ENCODE measurements at places on chromosomes 6 and 20.

DNA sequence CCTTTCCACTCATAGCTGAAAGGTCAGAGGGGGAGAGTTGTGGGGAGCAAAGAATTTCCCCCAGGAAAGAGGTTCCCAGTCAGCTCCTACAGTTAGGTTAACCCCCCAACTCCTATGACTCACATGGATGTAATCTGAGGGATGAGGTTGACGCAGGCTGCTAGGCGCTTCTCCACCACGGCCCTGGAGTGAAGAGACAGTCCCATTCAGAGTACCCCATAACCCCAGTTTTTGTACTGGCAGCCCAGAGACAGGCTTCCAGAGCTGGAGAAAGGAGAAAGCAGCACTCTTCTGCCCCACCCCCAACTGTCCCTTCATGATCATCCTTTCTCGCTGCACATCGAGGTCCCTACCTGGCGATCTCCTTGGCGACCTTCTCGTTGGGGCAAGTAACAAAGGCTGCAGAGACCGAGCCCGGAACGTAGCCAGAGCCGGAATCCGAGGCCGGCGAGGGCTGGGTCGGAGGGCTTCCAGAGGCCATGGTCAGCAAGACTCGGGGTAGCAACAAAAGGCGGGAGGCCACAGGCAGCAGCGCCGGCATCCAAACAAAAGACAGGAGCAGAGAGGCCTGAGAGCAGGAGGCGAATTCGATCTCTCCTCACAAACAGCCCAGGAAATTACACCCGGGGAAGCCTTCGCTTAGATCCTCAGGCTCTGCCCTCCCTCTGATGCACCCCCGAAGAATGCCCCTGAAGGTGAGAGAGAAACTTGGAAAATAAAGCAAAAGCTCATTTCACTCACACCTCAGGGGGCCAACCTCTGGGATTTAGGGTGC, 592 bp downstream of the CUTA start:
- no peak for DNase-seq

DNA sequence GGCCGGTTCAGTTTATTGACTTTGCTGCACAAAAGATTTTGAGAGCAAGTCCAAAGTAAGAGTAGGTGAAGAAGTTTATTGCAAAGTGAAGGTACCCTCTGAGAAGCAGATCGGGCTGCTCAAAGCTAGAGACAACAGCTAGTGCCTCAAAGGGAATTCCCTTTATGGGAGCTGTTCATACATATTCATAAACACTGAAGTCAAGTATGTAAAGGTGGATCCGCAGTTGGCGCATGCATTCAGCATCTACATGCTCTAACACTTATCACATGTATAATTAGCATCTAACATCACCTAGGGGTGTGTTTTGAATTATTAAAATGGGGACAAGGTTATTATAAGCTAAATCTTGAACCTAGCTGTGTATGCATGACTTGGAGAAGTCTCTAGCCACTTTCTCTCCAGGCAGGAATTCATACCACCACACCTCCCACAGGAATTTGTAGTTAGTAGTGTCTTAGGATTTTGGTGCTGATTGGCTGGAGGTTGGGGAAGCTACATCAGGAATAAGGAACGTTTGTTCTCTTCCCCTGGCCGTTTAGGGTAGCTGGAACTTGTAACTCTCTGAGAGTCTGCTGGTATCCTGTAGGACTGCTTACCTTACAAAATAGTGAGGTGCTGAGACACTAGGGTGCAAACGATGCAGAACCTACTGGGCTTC, 1633.9 kb downstream of the GRIK2 start:
- no peak for DNase-seq

DNA sequence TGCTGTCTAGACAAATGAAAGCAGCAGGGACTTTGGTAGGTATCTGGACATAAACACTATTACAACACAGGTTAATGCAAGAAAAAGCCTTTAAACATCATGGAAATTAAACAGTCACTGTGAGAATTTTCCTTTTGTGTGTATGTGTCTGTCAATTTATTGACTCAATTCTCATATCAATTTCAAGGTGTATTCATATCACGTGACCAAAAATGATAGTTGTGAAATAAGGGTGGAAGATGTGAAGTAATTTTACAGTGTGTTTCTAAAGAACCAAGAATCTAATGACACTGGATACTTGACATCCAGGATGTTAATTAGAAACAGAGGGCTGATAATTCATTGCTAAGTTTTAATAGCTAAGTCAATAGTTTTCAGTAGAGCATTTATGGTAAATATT, 244.0 kb downstream of the TMEM242 start:
- DNase-seq, result no peak

GRCh38 chr20:51389543-51390264, 152.8 kb downstream of the NFATC2 start:
- no peak for DNase-seq

DNA sequence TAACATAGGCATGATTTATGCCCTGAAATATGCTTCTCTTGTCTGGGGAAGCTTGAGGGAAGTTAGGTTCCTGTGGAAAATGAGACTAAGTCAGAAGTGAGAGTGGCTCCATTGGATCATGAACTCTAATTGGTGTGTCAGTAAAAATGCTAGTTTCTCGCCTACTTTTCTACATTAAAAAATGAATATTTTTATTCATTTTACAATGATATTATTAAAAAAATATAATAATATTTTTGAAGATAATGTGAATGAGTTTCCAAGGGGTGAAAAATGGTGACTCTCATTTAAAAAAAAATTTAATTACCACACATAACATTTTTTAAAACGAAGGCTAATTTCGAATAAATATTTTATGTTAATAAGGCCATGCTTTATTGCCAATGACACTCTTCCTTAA, 84.2 kb downstream of the HIVEP1 start:
- no peak for DNase-seq

DNA sequence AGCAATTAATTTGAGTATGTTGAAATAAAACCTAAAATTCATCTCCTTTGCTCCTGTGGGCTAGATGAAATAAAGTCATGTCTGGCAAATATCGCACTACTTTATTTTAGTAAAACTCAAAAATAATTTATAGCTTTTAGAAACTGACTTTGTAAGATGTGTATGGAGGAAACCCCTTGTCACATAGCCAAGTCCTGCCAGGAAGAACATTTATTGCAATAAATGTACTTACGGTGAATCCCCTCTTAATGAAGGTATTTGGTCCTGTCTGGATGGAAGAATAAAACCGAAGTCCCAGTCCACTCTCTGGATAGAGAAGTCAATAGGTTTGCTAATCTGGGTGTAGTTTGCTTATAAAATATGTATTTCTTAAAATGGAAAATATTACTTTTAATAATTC, 1226.8 kb upstream of the MAP3K7 start:
- DNase-seq, result no peak

GRCh38 chr6:38806271-38806670, 91.2 kb downstream of the DNAH8 start:
- DNase-seq, result no peak

- DNase-seq, result no peak
Observed at GRCh38 chr6:2942914-2943563, 28.3 kb downstream of the SERPINB6 start.

- DNase-seq, result no peak
Observed at GRCh38 chr6:42287756-42288155, 70.1 kb upstream of the MRPS10 start.

- DNase-seq, result no peak
Observed at GRCh38 chr6:2545383-2546038, 205.2 kb downstream of the MYLK4 start.

DNA sequence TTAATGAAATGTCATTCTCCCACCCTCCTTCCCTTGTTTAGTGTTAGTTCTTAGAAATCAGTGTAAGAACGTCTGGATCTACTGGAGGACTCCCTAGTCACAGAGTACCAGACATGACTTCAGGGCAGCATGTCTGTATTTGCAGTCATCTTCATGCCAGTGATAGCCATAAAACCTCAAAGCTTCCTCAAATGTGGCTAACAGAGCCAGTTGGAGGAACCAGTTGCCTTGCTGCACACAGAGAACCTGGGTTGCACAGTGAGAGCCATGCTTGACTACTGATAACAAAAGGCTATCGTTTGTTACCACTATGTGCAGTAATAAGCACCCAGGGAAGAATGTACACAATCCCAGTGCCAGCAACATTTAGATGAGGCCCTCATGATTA, 20.1 kb downstream of the NT5E start:
- DNase-seq, result no peak

DNA sequence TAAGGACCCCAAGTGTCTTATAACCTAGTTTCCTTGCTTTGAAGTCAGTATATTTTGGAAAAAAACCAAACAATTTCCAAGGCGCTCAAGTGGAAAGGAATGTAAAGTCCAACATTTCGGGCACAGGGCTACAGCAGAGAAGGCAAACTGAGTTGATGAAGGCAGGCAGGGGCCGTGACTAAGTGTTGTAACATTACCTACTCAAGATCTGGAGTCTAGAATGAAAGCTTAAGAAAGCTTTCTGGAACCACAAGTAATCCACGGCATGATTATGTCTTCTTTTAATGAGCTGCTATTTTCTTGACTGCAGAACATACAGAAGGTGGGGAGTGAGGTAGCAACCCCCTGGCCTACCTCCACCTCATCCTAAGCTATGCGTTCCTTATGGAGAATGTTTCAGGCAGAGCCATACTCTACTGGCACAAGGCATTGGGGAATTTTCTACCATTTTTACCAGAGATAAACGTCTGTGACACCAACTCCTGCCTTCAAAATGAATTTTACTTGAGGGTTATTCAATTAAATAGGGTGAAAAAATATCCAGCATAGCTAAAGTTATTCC, 4.3 kb downstream of the PPP1R10 start:
- no peak for DNase-seq

DNA sequence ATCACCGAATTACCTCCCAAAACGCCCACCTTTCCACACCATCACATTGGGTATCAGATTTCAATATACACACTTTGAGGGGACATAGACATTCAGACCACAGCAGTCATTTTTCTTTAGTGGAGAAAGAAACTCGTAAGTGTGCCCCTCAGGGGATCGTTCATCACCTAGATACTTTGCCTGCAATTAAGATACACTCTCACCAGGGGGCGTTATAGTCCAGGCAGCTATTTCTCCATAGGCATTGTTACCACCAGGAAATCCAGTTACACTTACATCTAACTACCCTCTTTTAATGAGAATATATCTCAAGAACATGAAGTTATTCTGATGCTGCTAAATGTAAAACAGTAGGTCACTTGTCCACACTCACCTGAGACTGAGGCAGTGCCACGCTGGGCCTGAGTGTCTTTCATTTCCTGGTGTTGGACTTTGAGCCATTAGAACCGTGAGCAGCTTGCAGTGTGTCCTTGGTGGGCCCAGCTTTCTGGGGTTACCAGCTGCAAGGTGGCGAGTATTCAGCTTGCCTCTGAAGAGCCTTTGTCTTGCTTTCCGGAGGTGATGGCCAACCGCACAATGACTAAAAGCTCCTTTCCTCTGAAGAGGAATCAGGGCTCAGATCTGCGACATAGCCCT, 35.1 kb upstream of the UNC93A start:
- no peak for DNase-seq

- DNase-seq, result no peak
Observed at GRCh38 chr6:25462235-25462897, 183.2 kb downstream of the CARMIL1 start.

- DNase-seq, result no peak
Observed at GRCh38 chr20:59871096-59871495, 62.3 kb downstream of the SYCP2 start.

DNA sequence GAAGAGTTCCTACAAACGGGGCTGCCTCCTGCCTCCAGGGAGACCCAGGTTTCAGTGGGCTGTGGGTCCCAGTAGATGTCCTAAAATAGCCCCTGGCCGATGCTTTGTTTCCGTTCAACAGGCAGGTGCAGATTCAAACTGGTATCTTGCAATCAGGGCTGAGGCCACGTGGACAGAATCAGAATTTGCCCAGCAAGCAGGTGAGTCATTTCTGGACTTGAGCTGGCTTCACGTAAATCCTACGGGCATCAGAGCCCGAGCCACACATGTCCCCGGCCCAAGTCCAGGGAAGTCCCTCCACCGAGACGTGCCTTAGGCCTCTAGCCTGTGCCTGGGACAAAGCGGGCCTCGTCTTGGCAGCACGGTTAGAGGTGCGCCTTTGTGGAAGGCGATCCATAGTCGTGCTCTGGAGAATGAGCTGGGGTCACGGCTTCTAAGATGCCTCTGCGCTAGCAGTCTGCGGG, 101.6 kb upstream of the FRMD1 start:
- no peak for DNase-seq

GRCh38 chr6:51467231-51467952, 620.0 kb downstream of the PKHD1 start:
- DNase-seq, result no peak

- no peak for DNase-seq
Observed at GRCh38 chr20:10568032-10568431, 105.8 kb downstream of the JAG1 start.

DNA sequence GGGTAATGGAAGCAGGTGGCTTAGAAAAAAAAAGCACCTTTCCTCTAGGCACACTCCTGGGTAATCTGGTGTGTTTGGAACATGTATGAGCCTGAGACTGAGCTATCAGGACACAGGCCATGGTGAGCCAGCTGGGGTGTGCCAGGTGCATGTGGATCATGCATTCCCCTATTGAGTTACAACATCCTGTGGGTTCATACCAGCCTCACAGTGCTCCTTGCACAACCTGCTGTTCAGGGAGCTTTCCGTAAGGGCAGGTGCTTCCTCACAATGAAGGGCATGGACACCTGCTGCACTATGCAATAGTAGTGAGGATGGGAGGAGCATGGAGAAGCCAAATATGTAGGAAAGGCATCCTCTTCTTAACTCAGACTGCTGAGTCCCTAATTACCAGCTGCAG, 197.2 kb upstream of the SUPT3H start:
- DNase-seq, result no peak

DNA sequence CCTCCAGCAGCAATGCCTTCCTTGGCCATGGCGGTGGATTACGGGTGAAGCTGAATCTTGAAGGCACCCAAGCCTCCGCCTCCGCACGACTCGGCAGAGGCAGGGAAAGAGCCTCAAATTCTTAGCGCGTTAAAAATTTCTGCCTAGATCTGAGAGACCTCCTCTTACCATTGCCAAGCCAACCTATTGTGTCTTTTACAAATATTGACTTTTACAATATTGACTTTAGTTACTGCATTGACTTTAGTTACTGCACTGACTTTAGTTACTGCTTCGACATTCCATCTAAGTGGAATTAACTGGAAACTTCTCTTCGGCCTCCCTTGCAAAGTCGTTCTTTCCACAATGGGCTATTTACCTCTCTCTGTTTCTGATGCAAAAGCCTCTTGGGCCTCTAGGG, 13.8 kb upstream of the AKAP12 start:
- DNase-seq, result no peak

DNA sequence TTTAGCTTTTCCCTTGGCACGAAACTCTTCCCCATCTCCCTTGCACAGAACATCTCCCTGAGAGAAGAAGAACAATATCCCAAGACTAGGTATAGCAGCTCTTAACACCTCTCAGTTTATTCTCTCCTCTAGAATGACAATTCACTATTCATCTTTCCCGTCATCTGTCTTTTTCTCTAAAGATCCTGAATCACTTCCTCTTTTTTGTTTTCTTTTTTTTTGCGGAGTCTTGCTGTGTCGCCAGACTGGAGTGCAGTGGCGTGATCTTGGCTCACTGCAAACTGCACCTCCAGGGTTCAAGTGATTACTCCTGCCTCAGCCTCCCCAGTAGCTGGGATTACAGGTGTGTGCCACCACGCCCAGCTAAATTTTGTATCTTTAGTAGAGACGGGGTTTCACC, 574.4 kb upstream of the MAP3K7 start:
- DNase-seq, result no peak
